ENCODE measurements at places on chromosomes 3 and 15.
A peak's percentile ranks its signal among the peaks of the same experiment; 100 is the strongest.

- H3K27me3 ChIP-seq, result no peaks in the 10 kb centered on the region
- no peak for DNase-seq
- H3K36me3 ChIP-seq, result no peaks in the 10 kb centered on the region
- H3K4me1 ChIP-seq, result peaks cover 13% of the 10 kb centered on the region
These were observed 302.1 kb upstream of the STT3B start for GRCh38 chr3:31230425-31231223.

DNA sequence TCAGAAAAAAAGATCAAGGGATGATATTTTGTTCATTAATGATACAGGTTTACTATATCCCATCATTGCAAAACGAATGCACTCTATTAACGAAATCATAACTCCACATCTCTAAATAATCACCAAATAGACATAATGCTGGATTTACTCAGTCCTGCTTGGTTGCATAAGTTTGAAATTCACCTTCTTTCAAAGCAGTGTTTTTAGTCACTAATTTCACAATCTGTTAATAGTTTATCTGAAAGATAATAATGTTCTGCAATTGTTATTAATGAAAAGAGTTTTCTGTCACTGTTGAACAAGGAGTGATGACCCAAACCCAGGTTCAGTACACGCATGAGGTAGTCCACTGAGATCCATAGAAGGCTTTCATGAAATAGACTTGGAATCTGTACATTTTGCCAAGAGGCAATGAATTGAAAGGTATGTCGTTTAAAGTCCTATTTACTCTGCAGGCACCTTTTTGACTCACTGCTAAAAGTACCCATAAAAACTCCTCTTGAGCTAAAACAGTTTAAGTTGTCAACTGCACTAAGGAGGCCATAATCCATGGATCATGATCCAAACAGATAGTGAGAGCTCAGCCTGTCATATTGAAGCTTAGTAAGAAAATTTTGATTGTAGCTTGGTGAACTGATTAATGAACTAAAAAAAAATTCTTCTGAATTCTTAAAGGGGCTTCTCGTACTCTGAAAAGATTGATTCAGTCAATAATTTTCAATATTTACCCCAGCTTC lies 75.6 kb upstream of the MBNL1 start:
- peaks cover 8% of the 10 kb centered on the region for H3K4me1 ChIP-seq
- no peaks in the 10 kb centered on the region for H3K36me3 ChIP-seq
- no peak for DNase-seq
- H3K27ac ChIP-seq, result no peak overlapping the region
- no peaks in the 10 kb centered on the region for H3K27me3 ChIP-seq
- H3K4me3 ChIP-seq, result no peak overlapping the region

- H3K27me3 ChIP-seq, result no peaks in the 10 kb centered on the region
- H3K36me3 ChIP-seq, result peaks cover 60% of the 10 kb centered on the region
- no peak overlapping the region for H3K4me3 ChIP-seq
- no peak overlapping the region for H3K27ac ChIP-seq
- no peaks in the 10 kb centered on the region for H3K4me1 ChIP-seq
- no peak for DNase-seq
These were observed 37.3 kb downstream of the UBE3A start for GRCh38 chr15:25401501-25401900.

DNA sequence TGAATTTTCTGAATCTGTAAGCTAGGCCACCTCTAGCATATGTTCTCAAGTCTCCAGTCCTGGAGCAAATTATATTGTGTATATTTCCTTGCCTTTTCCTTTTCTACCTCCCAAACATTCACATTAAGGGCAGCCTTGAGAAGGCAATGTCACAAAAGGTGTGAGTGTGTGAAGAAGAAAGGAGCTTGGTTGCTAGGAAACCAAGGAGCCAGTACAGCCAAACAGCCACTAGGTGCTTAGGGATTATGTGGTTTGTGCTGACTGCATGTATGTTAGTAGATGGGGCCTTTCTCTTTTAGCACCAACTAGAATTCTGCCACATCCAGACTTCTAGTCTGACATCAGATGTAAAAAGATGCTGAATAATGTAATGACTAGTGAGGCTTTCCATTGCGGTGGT lies 118.8 kb upstream of the DAZL start:
- H3K27ac ChIP-seq, result no peak overlapping the region
- H3K4me3 ChIP-seq, result no peak overlapping the region

DNA sequence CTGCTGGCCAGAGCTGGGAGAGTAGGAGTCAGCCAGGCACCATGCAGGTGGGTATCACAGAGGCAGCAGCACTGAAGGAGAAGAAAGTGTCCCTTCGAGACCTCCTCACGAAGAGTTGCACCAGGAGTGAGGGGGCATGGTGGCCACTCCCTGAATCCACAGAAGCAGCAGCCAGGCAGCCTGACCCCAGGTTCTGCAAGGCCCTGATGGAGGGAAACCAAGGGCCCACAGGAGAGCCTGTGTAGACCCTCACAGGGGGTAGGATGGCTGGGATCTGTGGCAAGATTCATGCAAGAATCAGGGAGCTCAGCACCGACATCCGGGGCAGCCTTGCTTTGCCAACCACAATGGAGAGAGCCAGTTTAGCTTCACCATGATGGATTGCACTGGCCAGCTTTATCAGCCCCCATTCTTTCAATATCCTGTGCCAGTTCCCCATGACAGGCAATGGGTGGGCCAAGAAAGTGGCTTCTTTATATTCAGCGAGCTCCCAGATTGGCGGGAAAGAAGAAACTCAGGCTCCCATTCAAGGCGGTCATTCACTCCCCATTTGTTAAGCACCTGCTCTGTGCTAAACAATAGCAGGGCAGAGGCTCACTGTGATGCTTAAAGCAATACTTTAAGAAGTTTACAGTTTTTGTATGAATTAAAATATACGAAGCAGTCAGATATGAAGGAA lies 33.5 kb upstream of the TBC1D21 start:
- H3K4me3 ChIP-seq, result no peak overlapping the region
- DNase-seq, result no peak
- H3K27ac ChIP-seq, result no peak overlapping the region

DNA sequence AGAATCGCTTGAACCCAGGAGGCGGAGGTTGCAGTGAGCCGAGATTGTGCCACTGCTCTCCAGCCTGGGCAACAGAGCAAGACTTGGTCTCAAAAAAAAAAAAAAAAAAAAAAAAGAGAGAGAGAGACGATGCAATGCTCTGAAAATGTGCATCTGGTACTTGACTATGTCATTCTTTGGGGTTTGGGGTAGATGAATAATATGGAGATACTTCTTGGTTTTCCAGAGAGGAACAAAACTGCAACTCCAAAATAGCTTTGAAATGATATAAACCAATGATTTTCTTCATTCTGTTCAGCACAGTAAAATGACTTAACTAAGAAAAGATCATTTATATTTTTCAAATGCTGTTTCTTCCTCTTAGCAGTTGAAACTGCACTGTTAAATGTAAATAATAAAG lies 158.9 kb downstream of the ISL2 start:
- H3K36me3 ChIP-seq, result peaks cover 3% of the 10 kb centered on the region
- H3K4me1 ChIP-seq, result peaks cover 4% of the 10 kb centered on the region
- H3K27ac ChIP-seq, result no peak overlapping the region
- H3K27me3 ChIP-seq, result no peaks in the 10 kb centered on the region
- DNase-seq, result no peak
- no peak overlapping the region for H3K4me3 ChIP-seq

DNA sequence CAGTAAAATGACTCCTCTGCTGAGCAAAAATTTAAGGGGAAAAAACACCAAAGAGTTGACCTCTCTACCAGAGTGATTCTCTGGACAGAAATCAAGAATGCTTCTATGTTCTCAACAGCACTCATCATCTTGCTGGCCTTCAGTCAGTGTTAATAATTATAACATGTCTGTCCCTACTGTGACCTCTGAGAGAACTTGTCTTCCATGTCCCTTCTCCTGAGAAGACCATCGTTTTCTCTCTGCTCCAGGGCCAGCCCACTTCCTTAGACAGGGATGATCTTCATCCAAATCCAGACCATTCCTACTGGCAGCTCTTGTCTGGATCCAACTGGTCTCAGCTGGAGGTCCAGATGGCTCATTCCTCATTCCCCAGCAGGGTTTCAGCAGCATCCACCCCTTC lies 139.0 kb upstream of the NECTIN3 start:
- H3K27ac ChIP-seq, result no peak overlapping the region
- H3K36me3 ChIP-seq, result no peaks in the 10 kb centered on the region
- H3K4me3 ChIP-seq, result no peak overlapping the region
- DNase-seq, result no peak
- H3K4me1 ChIP-seq, result no peaks in the 10 kb centered on the region

DNA sequence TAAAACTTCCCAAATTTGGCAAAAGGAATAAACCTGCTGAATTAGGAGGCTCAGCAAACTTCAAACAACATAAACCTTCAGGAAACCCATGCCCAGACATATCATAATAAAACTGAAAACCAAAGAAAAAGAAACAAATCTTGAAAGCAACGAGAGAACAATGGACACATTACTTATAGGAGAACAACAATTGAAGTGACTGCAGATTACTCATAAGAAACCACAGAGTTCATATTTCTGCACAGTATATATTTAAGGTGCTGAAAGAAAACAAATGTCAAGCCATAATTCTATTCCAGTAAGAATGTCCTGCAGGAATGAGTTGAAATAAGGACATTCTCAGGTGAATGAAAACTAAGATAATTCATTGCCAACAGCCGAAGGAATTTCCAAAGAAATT lies 80.8 kb upstream of the PROK2 start:
- no peak overlapping the region for H3K27ac ChIP-seq
- DNase-seq, result no peak
- H3K4me1 ChIP-seq, result peaks cover 5% of the 10 kb centered on the region
- peaks cover 4% of the 10 kb centered on the region for H3K36me3 ChIP-seq

DNA sequence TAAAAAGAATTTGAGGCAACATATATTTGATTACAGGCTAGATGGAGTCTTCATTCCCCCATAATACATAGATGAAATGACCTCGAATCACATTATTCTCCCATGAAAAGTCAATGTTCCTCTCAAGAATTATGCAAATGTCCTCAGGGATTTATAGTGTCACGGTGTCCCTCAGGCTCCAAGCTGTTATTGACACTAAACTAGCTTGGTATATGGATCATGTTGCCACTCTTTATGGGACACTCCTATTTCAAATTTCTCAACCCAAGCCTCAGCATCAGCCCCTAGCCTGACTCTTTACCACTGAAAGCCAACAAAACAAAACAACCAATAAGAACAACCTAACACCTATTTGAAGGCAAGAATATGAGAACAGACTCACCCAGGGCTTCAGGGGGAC lies 139.8 kb downstream of the TPRG1 start:
- H3K27me3 ChIP-seq, result no peaks in the 10 kb centered on the region
- H3K4me3 ChIP-seq, result no peak overlapping the region
- no peaks in the 10 kb centered on the region for H3K36me3 ChIP-seq
- H3K27ac ChIP-seq, result no peak overlapping the region
- H3K4me1 ChIP-seq, result peaks cover 39% of the 10 kb centered on the region

DNA sequence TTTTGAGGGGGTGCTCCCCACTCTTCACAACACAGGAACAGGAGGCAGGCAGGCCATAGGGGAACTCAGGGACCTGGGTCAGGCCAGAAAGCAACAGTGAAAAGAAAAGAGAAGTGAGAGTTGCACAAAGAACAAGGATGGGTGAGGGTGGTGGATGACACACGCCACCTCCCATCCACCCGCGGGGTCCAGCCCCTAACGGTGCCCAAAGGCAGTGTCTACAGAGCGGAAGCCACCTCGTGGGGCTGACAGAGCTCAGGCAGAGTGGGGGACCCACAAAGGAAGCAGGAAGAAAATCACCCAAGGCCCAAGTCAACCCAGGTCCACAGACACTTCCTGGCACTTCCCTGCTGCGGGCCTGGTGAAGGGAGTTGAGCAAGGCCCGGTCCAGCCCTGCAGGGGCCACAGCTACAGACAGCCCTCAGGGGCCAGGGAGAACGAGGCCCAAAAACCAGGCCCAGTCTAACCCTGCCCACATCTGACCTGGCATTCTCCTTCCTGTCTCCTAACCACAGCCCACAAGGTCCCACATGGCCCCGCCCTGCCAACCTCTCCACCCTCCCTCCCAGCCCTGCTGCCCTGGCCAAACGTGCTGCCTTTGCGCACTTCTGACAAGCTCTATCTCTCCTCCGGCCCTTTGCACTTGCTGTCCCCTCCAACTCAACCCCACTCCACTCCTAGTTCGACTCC lies 5.9 kb downstream of the NUP210 start:
- H3K27ac ChIP-seq, result peak overlapping the region; percentile 6
- H3K36me3 ChIP-seq, result no peaks in the 10 kb centered on the region
- H3K4me1 ChIP-seq, result peaks cover 5% of the 10 kb centered on the region
- DNase-seq, result no peak

DNA sequence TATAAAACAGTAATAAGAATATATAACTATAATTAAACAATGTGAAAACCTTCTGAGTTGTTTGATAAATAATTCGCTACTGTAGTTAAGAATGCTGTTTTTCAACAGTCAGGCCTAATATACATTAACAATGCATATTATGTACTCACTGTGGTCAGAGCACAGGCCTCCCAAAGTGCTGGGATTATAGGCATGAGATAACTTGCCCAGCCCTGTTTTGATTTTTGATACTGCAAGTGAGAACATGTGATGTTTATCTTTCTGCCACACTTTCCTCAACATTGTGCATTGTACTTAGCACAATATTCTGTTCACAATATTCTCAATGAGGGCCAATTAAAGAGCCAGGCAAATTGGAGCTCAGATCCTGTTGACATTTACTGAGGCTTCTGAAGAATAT lies 274.5 kb upstream of the RARB start:
- no peak for DNase-seq
- H3K4me1 ChIP-seq, result peaks cover 86% of the 10 kb centered on the region
- H3K27me3 ChIP-seq, result no peaks in the 10 kb centered on the region
- peak overlapping the region; percentile 84 for H3K27ac ChIP-seq
- H3K36me3 ChIP-seq, result no peaks in the 10 kb centered on the region
- H3K4me3 ChIP-seq, result no peak overlapping the region

GRCh38 chr15:48109212-48109611 lies 11.6 kb upstream of the SLC24A5 start:
- no peaks in the 10 kb centered on the region for H3K36me3 ChIP-seq
- no peak overlapping the region for H3K27ac ChIP-seq
- H3K4me1 ChIP-seq, result peaks cover 36% of the 10 kb centered on the region
- no peak for DNase-seq
- H3K27me3 ChIP-seq, result no peaks in the 10 kb centered on the region

DNA sequence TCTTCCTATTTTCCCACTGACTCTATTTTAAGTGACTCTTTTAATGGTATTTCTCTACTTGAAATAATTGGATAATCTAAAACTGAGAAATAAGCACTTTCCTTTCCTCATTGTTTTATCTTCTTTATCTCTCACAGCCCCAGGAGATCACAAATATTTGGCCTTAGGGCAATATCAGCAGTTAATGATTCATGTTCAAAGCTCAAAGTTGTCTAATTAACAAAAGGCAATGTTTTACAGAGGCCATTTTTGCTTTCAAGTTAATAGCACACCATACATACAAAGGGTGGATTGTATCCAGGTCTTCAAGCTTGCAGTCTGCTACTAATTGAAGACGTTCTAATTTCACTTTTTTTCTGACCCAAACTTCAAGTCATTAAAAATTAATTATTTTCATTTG lies 120.1 kb downstream of the LRRN1 start:
- H3K4me3 ChIP-seq, result no peak overlapping the region
- no peaks in the 10 kb centered on the region for H3K27me3 ChIP-seq
- no peak for DNase-seq
- H3K4me1 ChIP-seq, result peaks cover 2% of the 10 kb centered on the region

- H3K36me3 ChIP-seq, result peaks cover 36% of the 10 kb centered on the region
- no peak for DNase-seq
- H3K27me3 ChIP-seq, result no peaks in the 10 kb centered on the region
- H3K4me1 ChIP-seq, result peaks cover 22% of the 10 kb centered on the region
- no peak overlapping the region for H3K4me3 ChIP-seq
- no peak overlapping the region for H3K27ac ChIP-seq
These were observed 32.3 kb downstream of the PDZRN3 start for GRCh38 chr3:73592154-73593144.
